ENCODE measurements at places on chromosomes 13 and 19. TPM values are rescaled to one million over a fixed set of nuclear protein-coding genes. Genes with fewer than 3 reads are reported as not detected.
A peak's percentile ranks its signal among the peaks of the same experiment; 100 is the strongest.

- H3K4me3 ChIP-seq = no peak overlapping the region
- no peaks in the 10 kb centered on the region for H3K4me1 ChIP-seq
- H3K36me3 ChIP-seq = no peaks in the 10 kb centered on the region
- H3K27me3 ChIP-seq = no peaks in the 10 kb centered on the region
- H3K27ac ChIP-seq = no peak overlapping the region
Measured at GRCh38 chr13:50235604-50236342, 220.5 kb downstream of the KCNRG start.

Gene CCL25
- not detected for total RNA-seq

- DNase-seq = peak; percentile 30
- peaks cover 69% of the 10 kb centered on the region for H3K4me1 ChIP-seq
- no peak overlapping the region for H3K4me3 ChIP-seq
- H3K36me3 ChIP-seq = no peaks in the 10 kb centered on the region
- peak overlapping the region; percentile 62 for H3K27ac ChIP-seq
Measured at GRCh38 chr13:99062593-99062992, 84.7 kb upstream of the DOCK9 start.

Gene AXL
- total RNA-seq = 13.6 TPM

DNA sequence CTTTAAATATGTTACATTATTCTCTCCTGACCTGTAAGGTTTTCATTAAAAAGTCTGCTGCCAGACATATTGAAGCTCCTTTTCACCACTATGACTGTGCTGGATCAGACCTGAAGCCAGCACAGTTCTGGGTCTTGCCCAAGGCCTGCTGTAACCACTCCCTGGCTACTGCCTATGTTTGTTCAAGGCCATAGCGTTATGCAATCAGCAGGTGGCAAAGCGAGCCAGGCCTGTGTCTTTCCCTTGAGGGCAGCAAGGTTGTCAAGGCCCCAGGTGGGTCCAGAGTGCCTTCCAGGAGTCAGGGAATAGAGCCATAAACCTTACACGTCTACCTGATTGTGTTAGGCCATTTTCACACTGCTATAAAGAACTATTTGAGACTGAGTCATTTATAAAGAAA lies 496.8 kb upstream of the PCDH9 start:
- no peak for DNase-seq
- no peak overlapping the region for H3K27ac ChIP-seq
- H3K36me3 ChIP-seq = no peaks in the 10 kb centered on the region
- no peak overlapping the region for H3K4me3 ChIP-seq
- no peaks in the 10 kb centered on the region for H3K27me3 ChIP-seq

DNA sequence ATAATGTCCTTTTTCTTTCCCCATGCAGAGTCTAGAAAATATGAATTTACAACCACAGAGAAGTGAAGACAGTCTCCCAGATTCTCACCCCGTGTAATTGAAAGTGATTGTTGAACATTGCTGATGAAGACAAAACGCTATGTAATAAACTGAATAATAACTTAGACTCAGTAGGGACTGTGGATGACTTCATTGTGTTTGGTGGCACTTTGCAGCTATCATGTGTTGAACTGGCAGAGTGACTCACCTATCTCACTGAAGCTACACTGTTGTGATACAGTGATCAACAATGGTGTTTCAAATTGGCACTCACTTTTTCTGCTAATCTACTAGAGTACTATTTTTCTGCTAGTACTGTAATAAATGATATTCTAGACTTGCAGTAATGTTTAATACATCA lies 261.3 kb downstream of the DACH1 start:
- no peak overlapping the region for H3K27ac ChIP-seq
- H3K36me3 ChIP-seq = no peaks in the 10 kb centered on the region
- H3K27me3 ChIP-seq = no peaks in the 10 kb centered on the region
- no peak overlapping the region for H3K4me3 ChIP-seq
- H3K4me1 ChIP-seq = no peaks in the 10 kb centered on the region
- no peak for DNase-seq

- no peak overlapping the region for H3K4me3 ChIP-seq
- H3K4me1 ChIP-seq = peaks cover 4% of the 10 kb centered on the region
- no peak overlapping the region for H3K27ac ChIP-seq
- no peak for DNase-seq
Measured at GRCh38 chr19:2814426-2814825, 5.2 kb upstream of the ZNF554 start.

Gene DBP
- total RNA-seq = 7.9 TPM

Gene PCSK4
- total RNA-seq = 1.3 TPM

DNA sequence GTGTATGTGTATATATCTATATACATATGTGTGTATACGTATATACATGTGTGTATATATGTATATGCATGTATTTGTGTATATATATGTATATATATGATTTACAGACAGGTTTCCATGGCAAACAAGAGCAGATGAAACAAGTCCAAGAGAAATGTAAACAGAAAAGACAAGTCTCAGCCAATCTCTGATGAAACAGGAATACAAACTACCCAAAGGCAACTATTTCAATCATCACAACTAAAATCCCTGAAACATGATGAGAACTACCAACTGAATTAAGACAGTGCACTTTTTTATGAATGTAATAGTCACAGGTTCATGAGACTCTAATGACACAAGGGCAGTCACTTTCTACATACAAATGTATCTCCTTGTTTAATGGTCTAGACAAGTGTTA lies 140.2 kb downstream of the TNFRSF19 start:
- H3K36me3 ChIP-seq = no peaks in the 10 kb centered on the region
- H3K27me3 ChIP-seq = no peaks in the 10 kb centered on the region
- no peak overlapping the region for H3K4me3 ChIP-seq
- H3K27ac ChIP-seq = no peak overlapping the region

DNA sequence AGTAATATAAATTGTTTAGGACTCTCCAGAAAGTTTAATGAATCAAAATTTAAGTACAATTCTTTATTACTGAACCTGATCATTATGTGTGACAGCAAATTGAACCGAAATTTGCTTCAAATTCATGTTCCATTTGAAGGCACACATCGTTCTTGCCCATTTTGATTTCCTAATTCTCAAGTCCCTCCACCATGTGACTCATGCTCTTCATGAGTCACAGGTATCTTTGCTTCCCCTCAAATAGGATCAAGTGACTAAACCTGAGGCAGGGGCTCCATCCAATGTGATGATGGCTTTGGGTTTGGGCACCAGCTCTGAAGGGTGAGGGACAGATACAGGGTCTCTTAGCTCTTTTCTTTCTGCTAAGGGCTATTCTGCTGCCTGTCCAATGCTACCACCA lies 86.1 kb downstream of the THSD1 start:
- no peak overlapping the region for H3K4me3 ChIP-seq
- no peaks in the 10 kb centered on the region for H3K4me1 ChIP-seq
- no peak for DNase-seq
- no peaks in the 10 kb centered on the region for H3K36me3 ChIP-seq
- H3K27ac ChIP-seq = no peak overlapping the region

DNA sequence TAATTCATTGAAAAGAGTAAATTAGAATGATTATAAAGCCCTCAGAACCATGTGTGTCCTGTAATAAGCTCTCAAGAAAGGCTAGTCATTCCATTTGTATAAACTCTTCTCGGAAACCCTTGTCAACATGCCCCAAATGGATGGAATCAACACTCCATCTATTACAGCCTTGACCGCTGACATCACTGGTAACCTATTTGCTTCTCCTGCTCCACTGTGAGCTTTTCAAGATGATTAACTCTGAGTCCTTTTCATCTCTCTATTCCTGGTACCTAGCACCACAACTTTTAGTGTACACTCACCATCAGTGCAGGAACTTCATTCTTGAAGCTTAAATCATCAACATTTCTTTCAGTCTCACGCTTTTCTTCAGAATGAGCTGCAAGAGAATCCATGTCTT lies 612.0 kb downstream of the DCT start:
- no peaks in the 10 kb centered on the region for H3K27me3 ChIP-seq
- H3K36me3 ChIP-seq = no peaks in the 10 kb centered on the region
- H3K27ac ChIP-seq = no peak overlapping the region
- no peak for DNase-seq
- H3K4me3 ChIP-seq = no peak overlapping the region
- H3K4me1 ChIP-seq = no peaks in the 10 kb centered on the region

All from left ventricle myocardium inferior (tissue), 1 donor.